Smooth muscle cell of trachea (primary cell): ENCODE measurements at places on chromosomes 5 and 9. TPM values are rescaled to one million over a fixed set of nuclear protein-coding genes. Genes with fewer than 3 reads are reported as not detected.

Gene ANKRD34B
- not detected in 2 replicates for total RNA-seq

Gene SPRY4
- 2.5 and 3.5 TPM in 2 replicates for total RNA-seq

Gene PCDHA1
- total RNA-seq = under 0.01 TPM in 1 of 2 replicates, not detected in the other

Gene SLC34A3
- under 0.01 TPM in 1 of 2 replicates, not detected in the other for total RNA-seq

Gene PPIP5K2
- 40.2 and 62.4 TPM in 2 replicates for total RNA-seq

Gene PCDHGC3
- total RNA-seq = 94.1 and 137 TPM in 2 replicates

Gene MYO10
- total RNA-seq = 46.7 and 81.5 TPM in 2 replicates

Gene HNRNPK
- 482 and 641 TPM in 2 replicates for total RNA-seq

Gene PCDHB8
- total RNA-seq = 0.50 TPM in 1 of 2 replicates, not detected in the other

Gene TYRP1
- not detected in 2 replicates for total RNA-seq

Gene OR13C4
- total RNA-seq = not detected in 2 replicates

Gene PDE6A
- not detected in 2 replicates for total RNA-seq

Gene WDR36
- total RNA-seq = 81.6 and 96.4 TPM in 2 replicates
